AG08396 (cell line): ENCODE measurements at places on chromosomes 4 and X.

DNA sequence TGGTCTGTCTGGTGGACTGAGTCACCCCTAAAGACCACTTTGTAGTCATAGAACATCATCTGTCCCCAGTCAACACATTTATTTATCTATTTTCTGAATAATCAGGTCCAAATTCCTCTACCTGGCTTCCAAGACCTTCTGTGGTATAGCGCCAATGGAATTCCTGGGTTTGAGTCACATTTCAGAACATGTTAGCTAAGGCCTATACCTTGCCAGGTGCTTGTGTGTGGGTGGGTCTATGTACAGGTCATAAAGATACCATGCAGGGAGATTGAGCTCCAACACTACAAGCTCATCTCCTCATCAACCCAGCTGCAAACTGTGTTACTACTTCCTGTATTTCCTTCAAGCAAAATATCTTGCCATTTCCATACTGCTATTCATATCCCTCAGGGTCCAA lies 113.3 kb downstream of the TRAPPC11 start:
- no peak for DNase-seq

DNA sequence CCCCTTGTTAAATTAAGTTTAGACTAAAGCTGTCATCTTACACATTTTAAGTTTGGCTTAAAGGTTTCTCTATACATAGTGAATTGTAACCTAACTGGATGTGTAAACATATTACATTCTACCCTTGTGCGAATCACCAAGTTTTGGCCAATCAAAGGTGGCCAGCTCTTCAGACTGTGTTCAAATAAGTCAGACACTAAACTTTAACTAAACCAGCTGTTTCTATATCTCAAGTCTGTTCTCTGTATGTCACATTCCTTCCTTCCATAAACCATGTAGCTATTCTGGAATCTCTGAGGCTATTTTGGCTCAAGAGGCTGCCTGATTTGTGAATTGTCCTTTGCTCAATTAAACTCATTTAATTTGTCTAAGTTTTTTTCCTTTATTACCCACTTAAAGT lies 6.7 kb downstream of the SULT1B1 start:
- no peak for DNase-seq

GRCh38 chr4:98469771-98470170 lies 188.6 kb downstream of the TSPAN5 start:
- DNase-seq: no peak

GRCh38 chr4:40124690-40125089 lies 68.0 kb downstream of the N4BP2 start:
- no peak for DNase-seq

GRCh38 chr4:96056346-96056934 lies 216.5 kb downstream of the PDHA2 start:
- no peak for DNase-seq
